ENCODE measurements at places on chromosomes 5 and 9. TPM values are rescaled to one million over a fixed set of nuclear protein-coding genes. Genes with fewer than 3 reads are reported as not detected.

SPATA31A3 gene
- total RNA-seq = not detected

CCDC192 gene
- total RNA-seq = not detected

SKP1 gene
- 590 TPM for total RNA-seq

ANXA2R gene
- 8.0 TPM for total RNA-seq

STC2 gene
- total RNA-seq = 0.03 TPM

ZDHHC11B gene
- total RNA-seq = 2.3 TPM

CDH9 gene
- total RNA-seq = not detected

All from A172 (cell line).